ENCODE measurements at places on chromosomes 11 and 22.

GRCh38 chr11:95924414-95924760, 480 bp upstream of the MTMR2 start:
- no peak for DNase-seq

DNA sequence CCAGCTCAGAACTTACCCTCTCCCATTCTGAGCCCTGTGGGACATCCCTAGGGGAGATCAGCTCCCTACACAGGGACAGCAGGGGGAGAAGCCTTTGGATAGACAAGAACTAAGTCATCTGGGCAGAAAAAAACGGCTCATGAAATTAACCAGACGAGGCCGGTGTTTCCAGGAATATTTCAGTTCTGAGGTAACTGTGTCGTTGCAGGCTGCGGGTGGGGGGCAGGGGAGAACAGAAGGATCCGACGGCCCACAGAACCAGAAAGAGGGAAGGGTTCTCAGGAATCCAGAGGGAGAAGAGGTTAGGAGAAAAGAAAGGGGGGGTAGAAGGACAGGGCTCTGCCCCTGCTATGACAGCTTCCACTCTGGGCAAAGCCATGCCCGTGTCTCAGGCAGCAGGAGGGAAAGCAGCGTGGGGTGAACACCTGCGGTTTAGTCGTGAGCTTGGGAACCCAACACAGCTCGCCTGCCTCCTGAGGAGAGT, 3.6 kb downstream of the CLCF1 start:
- peak; percentile 66 for DNase-seq

GRCh38 chr22:25406510-25407210, 157.8 kb upstream of the GRK3 start:
- peak; percentile 72 for DNase-seq

- DNase-seq: no peak
These were observed 10.8 kb upstream of the COMT start for GRCh38 chr22:19930551-19931486.

- DNase-seq: no peak
These were observed 20.1 kb downstream of the GNAZ start for GRCh38 chr22:23090457-23090835.

DNA sequence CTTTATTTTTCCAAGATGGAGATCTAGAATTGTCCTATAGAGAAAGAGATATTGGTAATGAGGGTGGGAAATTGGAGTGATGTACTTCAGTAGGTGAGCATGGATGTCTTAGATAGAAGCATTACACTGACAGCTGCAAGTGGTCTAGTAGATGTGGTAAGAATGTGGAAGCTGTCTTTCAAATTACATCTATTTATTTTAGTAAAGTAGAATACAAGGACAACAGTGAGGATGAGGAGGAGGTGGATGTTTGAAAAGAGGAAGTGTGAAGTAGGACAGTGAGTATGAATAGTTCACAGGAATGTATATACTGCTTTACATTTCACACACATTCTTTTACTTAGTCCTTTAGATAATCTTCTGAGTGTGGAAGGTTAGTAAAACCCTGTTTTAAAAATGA, 64.2 kb downstream of the HIPK3 start:
- no peak for DNase-seq

DNA sequence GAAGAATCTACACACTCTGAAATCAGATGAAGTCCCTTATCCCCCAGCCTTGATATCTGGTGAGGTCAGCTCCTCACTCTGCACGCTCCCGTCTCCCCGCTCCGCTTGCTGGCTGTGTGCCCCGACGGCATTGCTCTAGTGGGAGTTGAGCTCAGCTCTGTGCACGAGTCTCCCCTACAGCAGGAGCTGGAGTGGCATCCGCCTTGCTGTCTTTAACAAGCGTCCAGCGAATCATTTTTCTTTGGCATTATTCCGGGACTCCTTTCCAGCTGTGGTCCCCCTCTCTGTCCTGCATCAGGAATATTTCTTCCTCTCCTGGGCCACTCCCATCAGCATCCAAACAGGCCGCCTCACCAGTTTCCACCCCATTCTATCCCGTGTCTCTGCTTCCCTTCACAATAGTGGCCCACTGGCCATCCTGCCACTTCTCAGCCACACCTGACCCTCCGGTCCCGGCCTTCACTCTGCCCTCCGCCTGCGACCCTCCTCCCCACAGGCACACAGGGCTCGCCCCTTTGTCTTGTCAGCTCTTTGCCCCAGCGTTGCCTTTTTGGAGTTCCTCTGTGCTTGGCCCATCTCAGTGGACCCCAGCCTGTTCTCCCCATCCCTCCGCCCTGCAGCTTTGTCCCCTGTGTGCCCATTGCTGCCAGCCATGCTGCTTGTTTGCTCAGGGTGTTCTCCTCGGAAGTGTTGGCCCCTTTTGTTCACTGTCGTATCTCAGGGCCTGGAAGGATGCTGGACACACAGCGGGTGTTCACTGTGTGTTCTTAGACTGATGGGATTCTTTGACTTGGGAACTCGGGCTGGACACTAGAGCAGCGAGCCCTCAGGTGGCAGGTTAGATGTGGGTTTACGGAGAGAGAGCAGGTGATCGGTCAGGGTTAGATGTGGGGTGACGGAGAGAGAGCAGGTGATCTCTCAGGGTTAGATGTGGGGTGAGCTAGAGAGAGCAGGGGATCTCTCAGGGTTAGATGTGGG, 441.8 kb downstream of the TBC1D22A start:
- DNase-seq: peak; percentile 45

GRCh38 chr11:100841711-100842407, 154.8 kb downstream of the ARHGAP42 start:
- DNase-seq: no peak

DNA sequence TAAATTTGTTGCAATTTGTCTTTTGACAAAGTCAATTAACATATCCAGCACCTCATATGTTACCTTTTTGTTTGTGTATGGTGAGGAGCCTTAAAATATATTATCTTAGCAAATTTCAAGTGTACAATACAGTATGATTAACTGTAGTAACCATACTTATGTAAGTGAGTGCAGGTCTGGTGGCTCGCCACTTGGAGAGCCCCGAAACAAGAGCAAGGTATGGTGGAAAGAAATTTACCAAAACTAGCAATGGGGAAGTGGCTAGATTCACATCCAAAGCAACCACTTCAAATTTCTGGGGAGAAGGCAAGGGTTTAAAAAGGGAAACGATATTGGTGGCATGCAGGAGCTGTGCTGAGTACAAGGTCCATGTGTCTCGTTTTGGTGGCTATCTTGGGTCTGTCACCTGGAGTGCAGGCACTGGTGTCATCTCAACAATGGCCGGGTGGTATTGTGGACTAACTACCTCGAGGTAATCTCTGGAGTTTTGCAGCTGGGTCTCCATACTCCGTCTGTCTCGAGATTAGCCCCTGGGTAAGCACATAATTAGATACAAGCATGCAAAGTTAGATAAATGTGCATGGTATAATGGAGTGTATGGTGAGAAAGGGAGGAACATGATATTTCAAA, 8.2 kb upstream of the FNBP4 start:
- no peak for DNase-seq

- no peak for DNase-seq
These were observed 72.2 kb downstream of the CCDC73 start for GRCh38 chr11:32722255-32722654.

- DNase-seq: no peak
These were observed 272.8 kb downstream of the FAM76B start for GRCh38 chr11:95516786-95517185.

GRCh38 chr11:102026217-102026616, 21.0 kb upstream of the CFAP300 start:
- no peak for DNase-seq

GRCh38 chr11:72871119-72871518, 56.9 kb downstream of the ATG16L2 start:
- DNase-seq: no peak

- DNase-seq: peak; percentile 35
These were observed 81.6 kb downstream of the LRRC4C start for GRCh38 chr11:41377709-41378394.

DNA sequence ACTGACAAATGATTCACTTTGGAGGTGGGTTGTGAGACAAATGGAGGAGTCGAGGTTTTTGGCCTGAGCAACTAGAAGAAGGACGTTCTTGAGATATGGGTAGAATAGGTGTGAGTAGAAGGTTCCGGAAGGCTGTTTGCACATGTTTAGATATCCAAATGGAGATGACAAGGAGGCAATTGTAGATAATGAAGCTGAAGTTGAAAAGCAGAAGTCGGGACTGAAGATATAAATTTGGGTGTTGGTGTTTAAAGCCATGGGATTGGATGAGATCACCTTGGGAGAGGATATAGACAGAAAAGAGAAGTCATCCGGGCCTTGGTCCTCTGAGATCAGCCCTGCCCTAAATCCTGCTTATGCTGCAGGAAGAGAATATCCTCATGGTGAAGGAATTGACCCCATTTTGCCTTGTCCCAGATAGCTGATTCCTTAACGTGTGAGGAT, 75.5 kb upstream of the CD44 start:
- DNase-seq: no peak

GRCh38 chr11:9103542-9104276, 12.3 kb upstream of the SCUBE2 start:
- DNase-seq: no peak

DNA sequence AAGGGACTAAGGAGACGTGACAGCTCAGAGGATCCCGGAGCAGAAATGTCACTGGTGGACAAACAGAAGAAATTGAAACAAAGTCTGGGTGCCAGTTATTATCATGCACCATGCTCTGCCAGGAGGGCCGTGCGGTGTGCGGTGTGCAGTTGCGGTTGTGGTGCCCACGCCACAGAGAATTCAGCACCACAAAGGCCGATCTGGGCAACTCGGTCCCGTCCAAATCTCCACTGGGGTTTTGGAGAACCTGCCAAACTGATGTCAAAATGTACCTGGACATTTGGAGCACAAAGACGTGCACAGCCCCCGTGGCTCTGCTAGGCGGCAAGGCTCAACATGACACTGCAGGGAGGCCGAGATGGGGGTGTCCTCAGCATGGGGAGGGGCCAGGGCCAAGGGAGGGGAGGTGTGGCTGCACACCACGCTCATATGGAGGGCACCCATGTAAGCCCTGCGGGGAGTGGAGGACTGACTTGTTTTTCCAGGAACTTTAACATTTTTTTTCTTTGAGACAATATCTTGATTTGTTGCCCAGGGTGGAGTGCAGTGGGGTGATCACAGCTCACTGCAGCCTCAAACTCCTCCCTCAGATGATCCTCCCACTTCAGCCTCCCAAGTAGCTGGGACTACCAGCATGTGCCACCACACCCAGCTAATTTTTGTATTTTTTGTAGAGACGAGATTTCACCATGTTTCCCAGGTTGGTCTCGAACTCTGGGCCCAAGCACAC, 39.4 kb downstream of the GNB1L start:
- no peak for DNase-seq

GRCh38 chr22:39839917-39840510, 53.5 kb downstream of the ENTHD1 start:
- no peak for DNase-seq

- peak; percentile 61 for DNase-seq
These were observed 14.7 kb downstream of the MPEG1 start for GRCh38 chr11:59197991-59198390.

DNA sequence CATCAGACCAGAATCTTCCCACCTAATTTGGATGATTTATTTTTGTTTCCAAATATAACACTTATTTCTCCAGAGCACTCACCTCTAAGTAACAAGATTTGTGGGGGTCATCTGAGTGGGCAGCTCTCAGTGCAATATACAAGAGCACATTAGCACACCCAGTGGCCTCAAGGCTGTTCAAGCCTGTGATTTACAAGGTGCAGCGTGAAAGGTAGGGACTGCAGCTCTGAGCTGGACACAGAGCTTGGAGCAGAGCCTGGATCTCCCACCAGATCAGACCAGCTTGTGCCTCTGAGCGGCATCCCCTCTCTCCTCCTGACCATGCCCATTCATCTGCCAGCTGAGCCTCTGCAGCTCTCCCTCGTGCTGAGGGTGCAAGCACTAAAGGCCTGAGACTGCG, 323.3 kb upstream of the ZC3H12C start:
- DNase-seq: peak; percentile 63

- DNase-seq: no peak
These were observed 34.6 kb downstream of the LGR4 start for GRCh38 chr11:27437829-27438594.

DNA sequence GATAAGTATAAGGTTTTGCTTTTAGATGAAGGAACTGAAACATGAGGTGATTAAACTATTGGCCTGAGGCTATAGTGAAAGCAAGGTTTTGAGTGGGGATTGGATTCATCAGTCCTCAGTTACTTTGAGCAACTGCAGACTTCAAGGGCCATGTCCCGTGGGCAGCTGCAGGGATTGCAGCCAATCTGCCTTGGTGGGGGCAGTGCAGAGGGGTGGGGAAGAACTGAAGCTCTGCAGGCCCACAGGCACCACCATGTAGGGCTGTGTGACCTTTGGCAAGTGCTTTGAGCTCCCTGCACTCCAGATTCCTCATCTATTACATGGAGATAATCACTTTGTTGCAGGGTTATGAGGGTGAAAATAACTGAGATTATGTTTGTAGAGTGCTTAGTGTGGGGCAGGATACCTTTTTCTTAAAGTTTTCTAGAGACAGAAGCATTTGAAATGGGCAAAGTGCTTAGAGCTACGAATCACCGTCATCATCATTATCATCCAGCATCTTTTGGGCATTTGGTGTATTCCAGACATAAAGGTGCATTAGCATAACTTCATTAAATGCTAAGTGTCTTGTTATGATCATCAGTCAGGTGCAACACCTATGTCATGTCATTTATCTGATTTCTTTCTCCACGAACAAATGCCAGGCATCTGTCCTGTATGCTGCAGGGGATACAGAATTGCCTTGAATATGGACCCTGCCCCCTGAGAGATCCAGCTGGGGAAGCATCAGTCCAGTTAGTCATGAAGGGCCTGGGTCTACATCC, 72.1 kb upstream of the TENM4 start:
- DNase-seq: no peak

GRCh38 chr22:24337894-24338645, 67.4 kb downstream of the SPECC1L start:
- DNase-seq: no peak

- no peak for DNase-seq
These were observed 275.6 kb downstream of the AASDHPPT start for GRCh38 chr11:106353031-106353430.

DNA sequence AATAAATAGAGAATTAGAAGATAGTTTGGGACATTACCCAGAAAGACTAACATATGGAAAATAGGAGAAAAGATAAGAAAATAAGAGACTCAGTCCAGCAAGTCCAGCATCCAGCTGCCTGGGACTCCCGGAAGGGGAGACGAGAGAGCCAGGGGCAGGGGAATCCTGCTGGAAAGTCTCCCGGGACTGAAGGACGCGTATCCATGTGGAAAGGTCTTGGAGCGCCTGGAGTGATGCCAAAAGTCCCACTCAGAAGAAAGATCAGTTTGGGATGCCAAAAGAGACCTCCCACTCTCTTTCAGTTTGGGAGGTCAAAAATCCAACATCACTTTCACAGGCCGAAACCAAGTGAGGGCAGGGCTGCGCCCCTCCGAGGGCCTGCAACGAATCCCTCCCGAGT, 30.7 kb downstream of the LRFN4 start:
- DNase-seq: no peak

GRCh38 chr11:95688015-95688414, 101.6 kb downstream of the FAM76B start:
- no peak for DNase-seq

- DNase-seq: peak; percentile 87
These were observed at the start of gene MEI1 for GRCh38 chr22:41699264-41700107. Gene MEI1, plus strand, starts transcription at chr22:41699503. Its CDS starts 36 bp downstream, at chr22:41699539.

DNA sequence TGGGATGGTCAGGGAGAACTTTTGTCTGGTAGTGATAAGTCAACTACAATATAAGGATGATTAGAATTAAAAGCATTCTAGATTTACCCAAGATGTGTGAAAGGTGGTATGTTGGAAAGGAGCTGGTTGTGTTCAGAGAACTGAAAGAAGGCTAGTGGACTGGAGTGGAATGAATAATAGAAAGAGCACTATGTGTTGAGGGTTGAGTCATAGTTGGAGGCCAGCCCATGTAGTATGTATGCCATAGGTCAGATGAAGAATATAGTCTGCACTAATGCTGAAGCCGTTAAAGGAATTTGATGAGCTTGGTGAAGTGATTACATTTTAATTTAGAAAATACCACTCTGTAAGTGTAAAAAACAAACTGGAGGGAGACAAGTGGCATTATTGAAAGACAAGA, 514.1 kb downstream of the CNTN5 start:
- DNase-seq: no peak
